ENCODE measurements at places on chromosomes 7 and 10.

DNA sequence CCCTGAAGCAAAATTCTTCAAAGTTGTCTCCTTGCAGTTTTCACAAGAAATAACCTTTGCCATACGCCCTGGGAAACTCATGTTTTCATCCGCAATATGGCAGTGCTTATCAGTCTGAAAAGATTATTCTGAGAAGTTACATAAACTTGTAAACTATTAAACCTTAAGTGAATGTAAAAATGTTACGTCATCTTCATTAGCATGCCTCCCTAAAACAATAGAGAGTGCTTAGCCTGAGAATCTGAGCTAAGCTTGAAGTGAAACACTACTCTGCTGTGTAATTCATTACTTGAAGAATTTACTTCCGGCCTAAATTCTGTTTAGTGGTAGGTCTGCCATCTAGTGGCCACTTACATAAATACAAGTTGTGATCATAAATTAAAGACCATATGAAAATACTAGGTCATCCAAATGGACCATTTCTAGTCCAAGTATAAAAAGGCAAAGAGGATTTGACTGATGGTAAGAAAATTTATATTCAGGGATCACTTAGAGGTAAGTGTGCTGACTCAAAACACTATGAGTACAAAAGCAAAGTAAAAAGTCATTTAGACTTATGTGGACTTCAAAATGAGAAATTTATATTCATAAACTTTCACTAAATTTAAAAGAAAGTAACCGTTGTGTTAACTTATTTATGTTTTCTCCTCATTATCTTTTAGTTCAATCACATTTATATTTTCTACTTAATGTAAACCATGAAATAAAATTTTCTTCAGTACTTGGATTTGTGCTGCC lies 745.1 kb upstream of the LRRTM3 start:
- no peak for DNase-seq

GRCh38 chr7:137844677-137845425 lies 1.9 kb downstream of the DGKI start:
- DNase-seq: no peak

DNA sequence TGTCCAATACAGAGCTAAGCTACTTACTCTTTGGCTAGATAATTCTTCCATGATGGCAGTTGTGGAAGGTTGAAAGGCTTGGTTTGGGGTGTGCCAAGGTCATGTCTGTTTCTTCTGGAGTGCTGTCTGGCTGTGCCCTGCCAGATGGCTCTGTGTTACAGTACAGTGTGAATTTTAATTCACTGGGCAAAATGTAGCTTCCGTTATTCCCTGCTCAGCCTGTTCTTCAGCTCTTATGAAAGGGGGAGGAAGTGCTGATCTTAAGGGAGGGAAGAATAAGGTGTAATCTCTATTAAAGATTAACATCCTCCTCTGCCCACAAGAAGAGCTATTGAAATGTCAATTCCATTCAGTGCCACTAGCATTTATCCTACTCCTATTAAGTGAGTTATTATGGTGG lies 52.2 kb downstream of the SND1 start:
- no peak for DNase-seq

- DNase-seq: no peak
Measured at GRCh38 chr7:158760936-158761335, 56.3 kb upstream of the NCAPG2 start.

DNA sequence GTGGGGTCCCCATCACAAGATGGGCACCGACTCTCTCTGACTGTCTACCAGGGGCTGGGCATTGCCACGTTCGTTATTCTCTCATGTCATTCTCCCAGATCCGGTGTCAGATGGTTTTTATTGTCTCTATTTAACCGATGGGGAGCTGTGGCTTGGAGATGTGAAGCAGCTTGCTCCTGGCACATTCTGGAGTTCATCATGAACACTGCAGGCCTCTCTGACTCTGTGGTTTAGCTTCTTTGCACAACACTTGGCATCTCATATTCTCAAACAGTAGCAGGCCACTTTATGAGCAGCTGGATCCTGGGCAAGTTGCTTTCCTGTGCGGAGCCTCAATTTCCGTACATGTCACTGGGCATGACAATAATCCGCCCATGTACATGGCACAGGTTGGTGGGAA lies 119.9 kb downstream of the LRRC18 start:
- DNase-seq: no peak

DNA sequence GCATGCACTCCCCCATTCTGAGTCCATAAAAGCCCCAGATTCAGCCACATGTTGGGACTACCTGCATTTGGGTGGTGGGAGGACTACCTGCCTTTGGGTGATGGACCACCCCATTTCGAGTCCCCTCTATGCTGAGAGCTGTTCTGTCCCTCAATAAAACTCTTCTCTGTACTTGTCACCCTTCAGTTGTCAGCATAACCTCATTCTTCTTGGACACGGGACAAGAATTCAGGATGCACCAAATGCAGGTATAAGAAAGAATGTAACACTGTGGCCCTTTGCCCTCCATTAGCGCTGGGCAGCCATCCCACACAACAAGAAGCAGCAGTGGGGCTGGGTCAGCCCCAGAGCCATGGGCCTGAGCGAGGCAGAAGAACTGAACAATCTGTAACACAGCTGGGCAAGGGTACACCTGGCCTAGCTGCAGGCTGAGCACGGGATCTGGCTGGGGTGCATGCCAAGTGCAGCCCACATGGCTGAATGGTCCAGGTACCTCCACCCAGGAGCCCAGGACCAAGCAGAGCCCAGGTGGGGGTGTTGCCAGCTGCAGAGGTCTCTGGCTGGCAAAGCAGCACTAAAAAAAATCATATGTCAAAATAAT lies 1344.3 kb upstream of the LRRTM3 start:
- DNase-seq: no peak

Data from left lobe of liver (tissue), 2 donors.